ENCODE measurements at places on chromosomes 16 and 17.

GRCh38 chr17:67386965-67387551 lies 10.0 kb downstream of the PITPNC1 start:
- no peak for DNase-seq

DNA sequence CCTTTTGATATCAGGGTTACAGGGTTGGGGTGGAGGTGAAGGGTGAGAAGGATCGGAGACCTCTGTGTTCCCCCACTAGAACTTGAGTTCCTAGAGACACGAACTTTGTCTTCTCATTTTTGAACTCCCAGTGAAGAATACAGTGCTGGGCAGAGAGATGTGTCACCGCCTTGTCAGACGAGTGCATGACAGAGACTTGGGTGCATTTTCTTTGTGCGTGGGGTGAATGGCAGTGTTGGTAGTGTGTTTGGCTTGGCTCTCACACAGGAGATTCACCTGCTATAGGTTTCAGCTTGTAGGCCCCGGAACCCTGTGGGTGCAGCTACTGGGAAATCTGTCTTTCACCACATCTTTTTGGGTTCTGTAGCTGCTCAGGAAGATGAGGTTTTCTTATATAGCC lies 40.0 kb upstream of the CCR7 start:
- no peak for DNase-seq

DNA sequence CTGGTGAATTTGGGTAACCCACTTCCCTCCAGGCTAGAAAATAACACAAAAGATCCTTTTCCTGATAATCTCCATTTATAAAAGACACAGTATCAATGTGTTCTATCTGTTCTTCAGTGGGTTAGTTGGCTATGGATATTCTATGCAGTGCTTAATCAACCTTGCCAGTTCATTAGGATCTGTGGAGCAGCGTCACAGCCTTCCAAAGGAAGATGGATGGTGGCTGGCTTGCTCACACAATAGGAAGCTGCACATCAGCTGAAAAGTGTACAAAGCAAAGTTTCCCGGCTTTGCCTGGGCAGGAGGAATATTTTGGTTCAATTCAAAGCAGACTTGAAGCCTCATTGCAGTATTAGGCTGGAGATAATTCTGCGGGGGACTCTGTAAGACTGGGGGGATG lies 70.3 kb upstream of the CA10 start:
- DNase-seq = no peak

DNA sequence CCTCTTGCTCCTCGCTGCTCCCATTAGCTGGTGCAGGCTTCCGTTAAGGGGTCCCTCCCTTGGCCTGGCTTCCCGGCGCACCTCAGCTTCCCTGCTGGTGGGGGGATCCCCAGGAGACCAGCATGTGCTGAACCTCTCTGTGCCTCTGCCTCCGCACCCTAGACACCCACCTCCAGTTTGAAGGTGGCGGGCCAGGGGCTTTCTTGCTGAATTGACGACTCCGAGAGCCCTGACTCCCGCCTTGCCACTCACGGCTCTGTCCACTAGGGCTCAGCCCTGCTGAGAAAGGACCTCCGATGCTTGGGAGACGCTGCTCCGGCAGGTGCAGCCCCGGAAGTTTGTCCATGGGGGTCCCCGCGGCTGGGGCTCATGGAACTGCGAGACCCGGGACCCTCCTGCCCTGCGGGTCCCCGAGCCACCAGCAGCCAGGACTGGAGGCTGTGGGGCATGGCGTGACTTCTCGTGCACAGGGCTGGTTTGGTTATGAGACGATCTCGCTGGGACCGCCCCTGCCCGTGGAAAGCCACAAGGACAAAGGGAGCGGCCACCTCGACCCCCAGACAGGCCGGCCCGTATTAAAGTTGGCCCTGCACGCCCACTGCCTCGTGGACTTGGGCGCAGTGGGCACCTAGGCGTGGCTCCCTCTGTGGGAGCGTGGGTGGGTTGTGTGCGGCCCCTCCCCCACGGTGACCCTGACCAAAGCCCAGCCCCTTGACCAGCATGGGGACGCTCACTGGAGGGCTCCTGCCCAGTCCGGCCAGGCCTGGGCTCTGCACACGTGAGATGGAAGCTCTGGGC lies 8.1 kb downstream of the CHMP6 start:
- DNase-seq = no peak

- no peak for DNase-seq
Observed at GRCh38 chr17:48537316-48537715, 6.5 kb upstream of the HOXB1 start.

GRCh38 chr16:1565083-1565805 lies 31.8 kb downstream of the TMEM204 start:
- no peak for DNase-seq

GRCh38 chr16:1332618-1333148 lies 762 bp upstream of the BAIAP3 start:
- DNase-seq = no peak

All from anterior cingulate cortex (tissue), 58 donors.